CD8-positive, alpha-beta memory T cell (primary cell): ENCODE measurements at places on chromosomes 7 and 10.
A peak's percentile ranks its signal among the peaks of the same experiment; 100 is the strongest.

GRCh38 chr10:116665541-116666125 is 44.9 kb downstream of the PNLIPRP2 start:
- DNase-seq = no peak

DNA sequence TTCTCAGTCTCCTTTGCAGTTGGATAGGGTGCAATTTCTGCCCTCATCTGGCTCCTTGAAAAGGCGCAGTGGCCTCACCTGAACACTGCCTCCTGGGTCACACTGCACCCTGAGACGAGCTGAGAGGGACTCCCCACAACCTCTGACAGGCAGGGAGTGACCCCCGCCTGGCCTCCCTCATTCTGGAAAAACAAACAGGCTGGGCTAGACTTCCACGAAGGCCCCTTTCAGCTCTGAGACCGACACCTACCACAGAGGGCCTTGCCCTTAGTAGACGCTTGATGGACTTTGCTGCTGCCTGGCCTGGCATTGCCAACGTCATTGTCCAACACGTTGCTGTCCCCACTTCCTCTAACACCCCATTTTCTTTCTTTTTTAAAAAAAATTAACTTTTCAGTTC is 8.6 kb downstream of the FAM241B start:
- DNase-seq = no peak

DNA sequence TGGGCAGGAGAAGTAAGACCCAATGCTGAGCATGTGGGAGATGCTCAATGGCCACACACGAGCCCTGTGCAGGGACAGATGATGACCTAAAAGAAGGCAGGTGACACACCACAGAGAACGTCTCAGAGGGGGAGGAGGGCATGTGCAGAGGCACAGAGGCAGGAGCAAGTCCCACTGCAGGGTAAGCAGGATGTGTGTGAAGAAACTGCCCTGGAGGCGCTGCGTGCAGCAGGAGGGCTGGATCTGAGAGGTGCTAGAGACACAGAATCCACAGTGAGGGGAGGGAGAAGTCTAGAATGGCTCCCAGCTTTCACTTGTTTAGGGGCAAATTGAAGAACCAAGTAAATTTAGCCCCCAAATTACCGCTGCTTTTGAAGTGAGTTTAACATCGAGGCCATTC is 14.9 kb downstream of the DYDC2 start:
- DNase-seq = no peak

DNA sequence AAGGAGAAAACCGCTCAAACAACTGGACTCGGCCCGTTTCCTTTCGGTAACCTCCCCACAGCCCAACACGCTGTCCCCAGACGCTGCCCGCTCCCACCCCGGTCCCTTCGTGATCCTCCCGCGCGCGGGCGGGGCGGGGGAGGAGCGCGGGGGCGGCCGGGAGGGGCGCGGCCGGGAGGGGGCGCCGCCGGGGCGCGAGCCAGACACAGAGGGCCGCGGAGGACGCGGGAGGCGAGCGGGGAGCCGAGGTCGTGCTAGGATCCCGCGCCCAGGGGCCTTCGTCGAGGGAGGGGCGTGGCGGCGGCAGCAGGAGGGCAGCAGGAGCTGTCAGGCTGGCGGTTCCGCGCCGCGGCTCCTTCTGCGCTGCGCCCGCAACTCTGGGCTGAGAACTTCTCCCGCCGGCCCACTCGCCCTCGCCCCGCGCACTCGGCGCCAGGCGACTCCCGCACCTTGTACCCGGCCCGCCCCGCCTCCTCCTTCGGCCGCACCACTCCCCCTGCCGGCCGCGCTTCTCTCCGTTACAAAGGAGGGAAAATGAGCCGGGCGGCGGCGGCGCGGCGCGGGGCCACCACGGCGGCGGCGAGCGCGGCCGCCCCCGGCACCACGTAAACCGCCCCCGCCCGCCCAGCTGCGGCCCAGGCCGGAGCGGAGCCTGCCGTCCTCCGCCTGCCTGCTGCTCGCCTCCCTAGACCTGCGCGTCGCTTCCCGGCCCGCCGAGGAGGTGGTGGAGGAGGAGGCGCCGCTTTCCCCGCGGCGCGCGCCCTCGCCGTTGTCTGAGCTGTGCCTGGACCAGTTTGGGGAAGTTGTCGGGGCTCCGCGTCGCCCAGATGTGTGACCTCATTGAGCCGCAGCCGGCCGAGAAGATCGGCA is at the start of gene CDK14:
Gene CDK14 (plus strand): TSS at position 521 of the 870 bp plus-strand sequence. CDS start 307 bp downstream, at position 828.
- DNase-seq = no peak

- DNase-seq = no peak
Measured at GRCh38 chr10:44908066-44908749, 2.9 kb upstream of the TMEM72 start.

DNA sequence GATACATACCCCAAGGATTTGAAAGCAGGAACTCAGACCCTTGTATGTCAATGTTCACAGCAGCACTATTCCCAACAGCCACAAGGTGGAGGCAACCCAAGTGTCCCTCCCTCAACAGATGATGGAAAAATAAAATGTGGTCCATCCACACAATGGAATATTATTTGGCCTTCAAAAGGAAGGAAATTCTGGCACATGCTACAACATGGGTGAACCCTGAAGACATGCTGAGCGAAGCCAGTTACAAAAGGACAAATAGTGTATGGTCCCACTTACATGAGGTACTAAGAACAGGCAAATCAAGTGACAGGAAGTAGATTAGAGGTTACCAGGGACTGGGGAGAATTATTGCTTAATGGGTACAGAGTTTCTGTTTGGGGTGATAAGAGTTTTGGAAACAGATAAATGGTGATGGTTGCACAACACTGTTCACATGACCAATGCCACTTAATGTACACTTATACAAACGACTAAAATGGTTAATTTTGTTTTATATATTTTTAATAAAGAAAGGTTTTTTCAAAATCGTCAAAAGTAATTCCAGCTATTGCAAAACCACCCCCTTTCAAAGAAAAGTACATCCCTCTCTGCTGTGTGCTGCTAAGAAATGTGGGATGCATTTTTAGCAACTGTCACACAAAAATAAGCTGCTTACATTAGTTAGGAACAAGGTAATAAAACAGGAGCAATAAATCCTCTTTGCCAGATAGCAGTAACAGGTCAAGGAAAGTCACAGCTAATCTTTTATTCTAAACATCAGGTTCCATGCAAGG is 85.7 kb downstream of the GRB10 start:
- DNase-seq = no peak

- DNase-seq = no peak
Measured at GRCh38 chr7:128105228-128106022, 74.2 kb upstream of the LRRC4 start.

DNA sequence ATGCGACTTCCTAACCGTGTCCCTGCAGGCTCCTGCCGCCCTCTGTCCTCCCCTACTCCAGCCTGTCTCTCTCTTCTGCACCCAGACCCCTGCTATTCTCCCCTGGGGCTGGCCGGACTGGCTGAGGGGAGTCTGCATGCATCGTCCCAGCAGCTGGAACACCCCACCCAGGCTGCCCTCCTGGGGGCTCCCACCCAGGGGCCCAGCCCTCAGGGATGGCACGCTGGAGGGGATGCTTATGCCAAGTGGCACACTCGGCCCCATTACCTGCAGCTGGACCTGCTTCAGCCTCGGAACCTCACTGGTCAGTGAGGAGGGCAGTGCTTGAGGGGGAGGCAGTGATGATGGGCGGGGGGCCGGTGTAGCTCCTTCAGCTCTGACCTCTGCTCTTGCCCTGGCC is 21.7 kb upstream of the ZNF467 start:
- DNase-seq = no peak

DNA sequence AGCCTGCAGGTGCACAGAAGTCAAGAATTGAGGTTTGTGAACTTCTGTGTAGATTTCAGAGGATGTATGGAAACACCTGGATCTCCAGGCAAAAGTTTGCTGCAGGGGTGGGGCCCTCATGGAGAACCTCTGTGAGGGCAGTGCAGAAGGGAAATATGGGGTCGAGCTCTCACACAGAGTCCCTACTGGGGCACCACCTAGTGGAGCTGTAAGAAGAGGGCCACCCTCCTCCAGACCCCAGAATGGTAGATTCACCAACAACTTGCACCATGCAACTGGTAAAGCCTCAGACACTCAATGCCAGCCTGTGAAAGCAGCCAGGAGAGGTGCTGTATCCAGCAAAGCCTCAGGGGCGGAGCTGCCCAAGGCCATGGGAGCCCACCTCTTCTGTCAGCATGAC is 205.8 kb downstream of the CCSER2 start:
- DNase-seq = no peak

GRCh38 chr7:39016609-39017008 is 38.9 kb downstream of the POU6F2 start:
- DNase-seq = no peak

DNA sequence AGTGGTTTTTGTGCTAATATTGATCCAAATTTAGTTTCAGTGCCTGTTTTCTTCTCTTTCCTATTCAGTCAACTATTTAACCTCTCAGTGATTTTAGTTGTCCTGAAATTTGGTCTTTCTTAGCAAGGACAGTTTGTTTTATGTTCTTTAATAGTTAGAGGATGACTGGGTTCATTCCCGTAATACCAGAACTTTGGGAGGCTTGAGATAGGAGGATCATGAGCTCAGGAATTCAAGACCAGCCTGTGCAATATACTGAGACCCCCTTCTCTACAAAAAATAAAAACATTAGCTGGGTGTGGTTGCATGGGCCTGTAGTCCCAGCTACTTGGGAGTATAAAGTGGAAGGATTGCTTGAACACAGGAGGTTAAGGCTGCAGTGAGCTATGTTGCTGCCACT is 148.3 kb downstream of the EXOC4 start:
- no peak for DNase-seq

GRCh38 chr7:40918701-40919271 is 784.0 kb downstream of the SUGCT start:
- DNase-seq = no peak

GRCh38 chr10:73576178-73576889 is 14.8 kb downstream of the USP54 start:
- DNase-seq = no peak

DNA sequence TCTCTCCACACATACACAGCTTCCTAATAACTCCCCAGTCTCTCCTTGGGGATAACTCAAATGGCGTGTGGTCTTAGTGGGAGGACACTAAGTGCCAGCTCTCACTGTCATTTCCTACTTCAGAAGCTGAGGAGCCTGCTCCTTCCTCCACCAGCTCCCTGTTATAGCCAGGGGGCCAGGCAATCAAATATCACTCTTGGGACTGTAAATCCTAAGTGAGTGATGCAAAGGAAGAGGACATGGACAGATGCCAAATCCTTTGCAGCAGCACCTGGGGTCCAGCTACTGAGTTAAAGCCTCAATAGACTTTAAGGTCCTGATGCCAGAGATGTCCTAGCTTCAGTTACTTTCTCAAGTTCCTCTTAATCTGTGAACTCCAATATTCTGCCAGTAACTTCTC is 34.1 kb downstream of the SEM1 start:
- no peak for DNase-seq

DNA sequence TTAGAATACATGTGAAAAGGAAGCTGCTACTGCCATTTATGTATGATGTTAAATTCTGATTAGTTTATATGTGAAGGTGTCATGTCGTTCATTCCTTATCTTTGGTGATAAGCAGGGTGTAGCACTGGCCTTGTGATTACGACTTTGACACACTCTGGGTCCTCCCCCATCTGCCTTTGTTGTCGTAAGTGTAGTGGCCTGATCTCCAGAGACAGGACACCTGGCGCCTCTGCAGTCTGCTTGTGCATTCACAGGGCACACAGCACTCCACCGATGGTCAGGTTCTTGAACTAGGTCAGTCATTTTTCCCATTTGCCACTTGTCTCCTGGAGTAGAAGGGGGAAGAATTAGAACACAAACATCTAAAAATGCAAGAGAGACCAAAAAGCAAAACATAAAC is 186.0 kb downstream of the PRKCQ start:
- no peak for DNase-seq

DNA sequence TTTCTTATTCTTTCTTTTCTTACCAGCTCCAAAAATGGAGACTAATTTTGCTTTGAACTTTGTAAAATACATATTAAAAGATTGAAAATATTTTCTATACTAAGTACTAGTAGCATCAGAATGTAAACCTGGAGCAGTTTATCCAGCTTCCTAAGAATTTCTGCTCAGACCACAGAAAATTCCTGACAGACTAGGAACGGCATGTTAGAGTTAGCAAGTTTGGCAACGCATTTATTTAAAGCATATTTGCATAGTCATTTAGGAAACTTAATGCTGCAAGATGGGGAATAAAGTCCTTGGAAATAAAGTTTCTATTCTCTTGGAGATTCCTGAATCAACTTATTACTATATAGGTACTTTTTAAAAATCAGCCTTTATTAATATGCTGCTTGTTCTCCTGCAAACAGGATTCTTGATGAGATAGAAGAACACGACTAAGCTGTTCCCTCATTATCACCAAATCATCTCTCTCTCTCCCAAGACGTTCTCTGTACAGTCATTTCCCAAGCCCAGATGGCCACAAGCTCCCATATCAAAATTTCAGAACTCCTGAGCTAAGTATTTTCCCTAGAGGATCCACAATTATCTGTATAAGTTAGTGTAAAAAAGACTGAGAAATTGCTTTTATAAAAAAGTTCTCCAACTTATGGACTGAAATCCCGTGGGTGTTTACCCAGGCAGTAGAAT is 305.8 kb upstream of the NEBL start:
- DNase-seq = no peak

DNA sequence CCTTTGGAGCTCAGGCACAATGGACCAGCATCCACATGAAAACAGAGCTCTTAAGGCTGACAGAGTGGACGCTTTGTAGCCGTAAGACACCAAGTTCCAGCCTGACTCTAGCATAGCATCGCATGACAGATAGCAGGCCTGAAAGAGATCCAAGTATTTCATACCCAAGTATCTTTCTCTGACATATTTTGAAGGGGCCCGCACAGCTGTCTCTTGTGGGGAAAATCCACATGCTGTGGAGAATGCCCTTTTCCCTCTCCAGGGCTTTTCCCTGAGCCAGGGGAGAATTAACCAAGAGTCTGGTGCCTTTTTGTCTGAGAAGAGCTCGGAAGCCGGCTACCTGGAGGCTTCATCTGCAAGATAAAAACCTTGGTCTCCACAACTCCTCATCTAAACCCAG is 51.0 kb downstream of the CFAP46 start:
- no peak for DNase-seq

DNA sequence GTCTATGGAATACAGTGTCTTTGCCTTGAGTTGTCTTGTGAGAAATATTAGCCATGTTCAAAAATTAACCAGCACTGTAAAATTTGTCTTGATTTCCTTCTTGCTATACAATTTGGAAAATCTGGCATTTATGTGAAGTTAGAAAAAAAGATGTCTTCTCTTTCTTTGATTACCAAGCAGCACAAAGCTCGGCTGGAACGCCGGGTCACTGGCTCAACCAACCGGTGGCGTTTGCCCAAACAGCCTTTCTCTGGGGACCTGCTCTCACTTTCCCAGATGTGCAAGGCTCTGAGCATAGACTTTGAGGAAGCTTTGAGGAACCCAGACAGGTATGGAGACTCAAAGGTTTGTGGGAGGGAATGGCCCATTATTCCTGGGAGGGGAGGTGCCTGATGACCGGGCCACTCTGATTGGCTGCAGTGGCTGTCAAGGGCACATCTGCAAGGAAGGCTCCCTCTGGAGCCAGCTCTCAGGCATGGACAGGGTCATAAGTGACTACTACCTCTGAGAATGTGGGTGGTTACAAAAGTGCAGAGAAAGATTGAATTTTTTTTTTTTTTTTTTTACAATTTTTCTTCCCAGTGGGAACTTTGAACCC is 5.6 kb downstream of the BTBD16 start:
- no peak for DNase-seq

GRCh38 chr7:44072364-44073231 is 7.2 kb upstream of the PGAM2 start:
- DNase-seq = peak; percentile 23

GRCh38 chr7:91344911-91345310 is 80.7 kb downstream of the FZD1 start:
- DNase-seq = no peak
